AG04449 (cell line): ENCODE measurements at places on chromosomes 1 and 21.
A peak's percentile ranks its signal among the peaks of the same experiment; 100 is the strongest.

- DNase-seq = no peak
These were observed 13.9 kb upstream of the MRPL55 start for GRCh38 chr1:228122921-228123441.

DNA sequence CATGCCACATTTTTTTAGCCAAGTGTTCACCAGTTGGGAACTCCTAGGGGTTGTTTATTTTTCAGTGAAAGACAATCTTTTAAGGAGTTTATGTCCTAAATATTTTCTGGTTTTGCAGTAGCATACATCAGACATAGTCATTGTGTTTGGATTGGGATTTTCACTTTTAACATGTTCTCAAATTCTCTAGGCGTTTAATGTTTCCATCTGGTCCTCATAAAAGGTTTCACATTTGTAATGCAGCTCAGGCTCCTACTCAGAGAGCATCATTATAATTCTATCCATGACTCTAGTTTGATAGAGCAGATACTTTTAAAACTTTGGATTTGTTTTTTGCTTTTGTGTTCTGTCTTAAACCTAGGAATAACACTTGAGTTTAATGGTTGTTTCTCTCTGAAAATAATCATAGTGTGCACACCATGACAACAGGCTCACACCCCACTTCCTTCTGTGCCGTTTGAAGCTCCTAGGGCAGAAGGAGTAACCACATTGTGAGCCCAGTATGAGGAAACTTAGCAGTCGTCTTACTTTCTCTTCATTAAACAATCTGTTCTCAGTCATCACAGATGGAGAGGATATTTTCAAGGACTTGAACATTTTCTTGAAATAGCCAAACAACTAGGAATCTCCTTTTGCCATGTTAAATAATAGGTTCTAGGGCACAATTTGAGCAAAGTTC lies 219.6 kb downstream of the PDE4B start:
- DNase-seq = no peak

DNA sequence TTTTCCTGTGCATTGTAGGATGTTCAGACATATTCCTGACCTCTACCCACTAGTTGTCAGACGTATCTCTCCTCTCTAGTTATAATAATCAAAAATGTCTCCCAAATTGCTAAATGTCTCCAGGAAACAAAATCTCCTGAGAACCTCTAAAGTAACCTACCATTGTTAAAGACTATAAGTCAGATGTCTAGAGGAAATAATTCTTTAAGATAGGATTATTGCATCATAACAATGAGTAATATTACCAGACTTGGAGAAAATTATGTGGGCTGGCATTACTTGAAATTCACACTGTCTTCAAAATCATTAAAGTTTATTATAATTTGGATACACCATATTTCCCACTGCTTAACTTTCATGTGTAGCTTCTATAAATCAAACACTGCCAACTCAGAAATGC lies 643.0 kb upstream of the ADGRL2 start:
- DNase-seq = no peak

DNA sequence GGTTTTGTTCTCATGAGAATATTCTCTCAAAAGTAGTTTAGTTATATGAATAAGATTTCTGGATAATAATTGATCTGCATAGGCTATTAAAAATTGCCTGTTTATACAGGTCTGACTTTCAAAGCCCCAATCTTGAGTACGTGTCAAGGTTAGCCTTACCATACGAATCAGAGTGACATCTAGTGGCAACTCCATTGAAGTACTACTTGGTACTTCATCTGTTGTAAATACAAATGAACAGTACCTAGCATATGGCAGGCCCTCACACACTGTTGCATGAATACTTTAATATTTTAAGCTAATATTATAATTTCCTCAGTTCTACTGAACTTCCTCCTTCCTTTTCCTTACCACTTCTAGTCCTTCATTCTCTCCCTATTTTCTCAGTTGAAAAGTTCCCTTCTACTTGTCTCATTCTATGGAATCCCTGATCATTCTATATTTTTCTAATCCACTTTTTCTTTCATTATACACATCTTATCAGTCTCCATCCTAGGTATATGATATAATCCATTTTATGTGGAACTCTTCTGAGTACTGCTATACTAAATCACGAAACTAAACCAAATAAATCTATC lies 101.2 kb downstream of the AKT3 start:
- peak; percentile 45 for DNase-seq
